Spleen (tissue), 13 donors: ENCODE measurements at places on chromosomes 5 and 9. TPM values are rescaled to one million over a fixed set of nuclear protein-coding genes. Genes with fewer than 3 reads are reported as not detected.

Gene PLPPR1
- not detected for polyA plus RNA-seq

Gene NPR3
- polyA plus RNA-seq = 0.30 TPM

DNA sequence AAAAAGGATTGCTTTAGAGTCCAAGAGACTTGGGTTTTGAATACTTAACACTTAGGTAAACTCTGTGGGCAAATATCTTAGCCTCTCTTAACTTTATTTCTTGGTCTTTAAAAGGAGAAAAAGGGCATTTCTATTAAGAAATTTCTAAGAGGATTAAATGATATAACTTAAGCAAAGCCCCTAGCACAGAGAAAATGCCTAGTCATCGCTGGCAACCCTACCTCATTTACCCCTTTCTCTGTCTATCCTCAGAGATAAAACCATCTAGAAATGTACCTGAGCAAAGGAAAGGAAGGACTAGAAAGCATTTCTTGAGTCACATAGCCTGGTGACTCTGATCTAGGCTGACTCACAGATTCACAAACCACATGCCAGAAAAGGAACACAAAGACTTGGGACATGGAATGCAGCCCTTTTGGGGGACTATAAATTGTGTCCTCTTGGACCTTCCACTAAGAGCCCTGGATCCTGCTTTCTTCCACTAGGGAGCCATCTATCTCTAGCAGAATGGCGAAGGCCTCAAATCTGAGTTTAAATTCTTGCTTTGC lies 120.6 kb downstream of the FOXD1 start:
- no peak overlapping the region for H3K27ac ChIP-seq
- no peaks in the 10 kb centered on the region for H3K36me3 ChIP-seq
- DNase-seq = no peak

DNA sequence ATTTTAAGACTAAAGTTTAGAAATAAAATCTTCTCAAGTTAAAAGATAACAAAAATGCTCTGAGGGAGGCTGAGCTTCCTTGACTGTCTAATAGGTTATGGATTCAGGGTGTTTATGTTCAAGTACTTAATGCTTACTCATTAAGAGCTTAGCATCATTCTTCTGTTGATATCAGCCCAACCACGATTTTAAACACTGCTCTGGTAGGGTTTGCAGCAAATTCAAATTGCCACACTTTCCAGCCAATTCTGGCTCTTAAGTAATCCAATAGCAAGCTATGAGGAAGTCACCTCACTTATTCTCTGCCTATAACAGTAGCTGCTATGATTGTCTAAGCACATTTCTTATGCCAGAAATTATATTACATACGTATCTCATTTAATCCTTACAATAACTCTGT lies 191.0 kb upstream of the KIF2A start:
- no peaks in the 10 kb centered on the region for H3K36me3 ChIP-seq
- no peak for DNase-seq
- H3K4me1 ChIP-seq = no peaks in the 10 kb centered on the region
- H3K4me3 ChIP-seq = no peak overlapping the region
- no peaks in the 10 kb centered on the region for H3K27me3 ChIP-seq
- H3K27ac ChIP-seq = no peak overlapping the region

GRCh38 chr9:116939614-116940013 lies 252.5 kb downstream of the TRIM32 start:
- no peak for DNase-seq
- no peaks in the 10 kb centered on the region for H3K36me3 ChIP-seq
- no peaks in the 10 kb centered on the region for H3K27me3 ChIP-seq
- H3K27ac ChIP-seq = no peak overlapping the region
- no peak overlapping the region for H3K4me3 ChIP-seq

DNA sequence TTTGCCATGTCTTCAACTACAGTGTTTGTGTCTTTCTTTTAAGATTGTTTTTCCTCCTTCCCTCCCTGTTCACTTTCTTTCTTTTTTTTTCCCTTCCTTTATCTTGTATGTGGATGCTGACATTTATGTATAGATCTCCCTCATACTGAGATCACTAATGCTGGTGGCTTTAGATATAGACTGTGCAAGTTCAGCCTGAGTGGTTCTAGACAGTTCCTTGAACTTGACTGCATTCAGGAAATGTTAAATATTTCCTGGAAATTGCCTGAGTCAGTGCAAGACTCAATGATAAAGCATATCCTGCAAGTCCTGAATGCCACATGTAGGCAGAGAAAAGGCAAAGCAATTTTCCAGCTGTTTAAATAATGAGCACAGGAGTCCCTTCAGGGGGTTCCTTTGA lies 182.5 kb upstream of the NR3C1 start:
- no peak overlapping the region for H3K4me3 ChIP-seq
- no peaks in the 10 kb centered on the region for H3K27me3 ChIP-seq
- H3K27ac ChIP-seq = no peak overlapping the region
- H3K4me1 ChIP-seq = no peaks in the 10 kb centered on the region
- no peak for DNase-seq

DNA sequence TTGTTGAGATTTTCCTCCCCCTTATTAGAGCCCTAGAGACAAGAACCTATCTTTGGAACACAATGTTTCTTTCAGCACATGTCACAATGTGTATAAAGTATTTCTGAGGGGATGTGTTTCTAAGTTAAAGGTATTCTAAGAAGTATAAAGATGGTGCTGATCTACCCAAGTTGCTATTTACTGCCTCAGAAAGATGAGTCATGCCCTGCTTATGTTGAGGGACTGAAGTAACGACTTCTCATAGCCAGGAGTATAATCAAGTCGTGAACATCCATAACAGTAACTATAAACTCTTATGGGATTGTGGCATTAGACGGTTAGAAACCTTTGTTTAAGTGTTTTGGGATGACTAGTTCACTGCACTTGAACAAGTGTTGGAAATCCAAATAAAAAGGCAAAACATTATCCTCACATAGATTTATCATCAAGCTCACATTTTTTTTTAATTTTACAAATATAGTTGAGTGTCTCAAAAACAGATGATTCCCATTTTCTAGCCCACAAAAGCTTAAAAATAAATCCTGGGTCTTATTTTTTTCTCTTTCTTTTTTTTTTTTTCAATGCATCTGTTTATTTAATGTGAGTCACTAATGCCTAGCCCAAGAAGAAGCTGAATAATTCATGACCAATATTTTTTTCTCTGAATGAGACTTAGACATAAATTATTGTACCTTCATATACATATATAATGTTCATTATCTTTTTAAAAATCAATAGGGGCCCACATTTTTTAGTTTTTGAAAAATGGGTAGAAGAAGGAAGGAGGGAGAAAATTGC lies 12.2 kb upstream of the TMEM252 start:
- no peaks in the 10 kb centered on the region for H3K36me3 ChIP-seq
- no peak overlapping the region for H3K4me3 ChIP-seq
- no peak overlapping the region for H3K27ac ChIP-seq
- H3K4me1 ChIP-seq = no peaks in the 10 kb centered on the region
- no peak for DNase-seq

DNA sequence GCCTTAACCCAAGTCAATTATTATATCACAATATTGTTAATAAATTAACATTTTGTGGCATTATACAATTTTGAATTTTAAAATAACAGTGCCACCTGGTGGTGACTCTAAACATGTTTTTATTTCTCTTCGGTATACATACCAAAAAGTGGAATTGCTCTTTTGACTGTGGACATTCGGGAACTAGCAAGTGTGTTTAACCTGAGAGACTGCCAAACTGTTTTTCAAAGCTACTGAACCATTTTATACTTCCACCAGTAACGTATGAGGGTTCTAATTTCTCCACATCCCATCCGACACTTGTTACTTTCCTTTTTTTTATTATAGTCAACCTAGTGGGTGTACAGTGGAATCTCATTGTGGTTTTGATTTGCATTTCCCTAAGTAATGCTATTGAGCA lies 18.3 kb upstream of the HSDL2 start:
- no peaks in the 10 kb centered on the region for H3K36me3 ChIP-seq
- H3K27me3 ChIP-seq = no peaks in the 10 kb centered on the region
- no peak for DNase-seq
- H3K4me1 ChIP-seq = peaks cover 5% of the 10 kb centered on the region

DNA sequence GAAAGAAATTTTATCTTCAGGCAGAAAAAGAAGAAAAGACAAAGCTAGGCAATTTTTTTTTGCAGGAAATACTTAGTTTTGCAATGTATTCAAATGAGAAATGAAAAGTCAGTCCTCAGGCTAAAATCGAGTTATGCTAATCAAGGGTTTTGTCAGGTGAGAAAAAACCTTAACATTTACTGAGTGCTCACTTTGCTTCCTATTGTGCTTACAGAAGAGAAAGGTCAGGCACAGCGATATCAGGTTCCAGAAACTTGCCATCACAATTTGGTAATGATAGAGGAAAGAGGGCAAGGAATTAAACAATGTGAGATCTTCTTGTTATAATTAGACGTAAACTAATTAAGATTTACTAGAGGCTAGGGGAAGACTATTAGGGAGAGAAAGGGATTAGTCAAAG lies 431.7 kb upstream of the CTNND2 start:
- H3K27ac ChIP-seq = no peak overlapping the region
- H3K4me1 ChIP-seq = no peaks in the 10 kb centered on the region
- H3K27me3 ChIP-seq = no peaks in the 10 kb centered on the region
- DNase-seq = no peak
- no peaks in the 10 kb centered on the region for H3K36me3 ChIP-seq
- no peak overlapping the region for H3K4me3 ChIP-seq

DNA sequence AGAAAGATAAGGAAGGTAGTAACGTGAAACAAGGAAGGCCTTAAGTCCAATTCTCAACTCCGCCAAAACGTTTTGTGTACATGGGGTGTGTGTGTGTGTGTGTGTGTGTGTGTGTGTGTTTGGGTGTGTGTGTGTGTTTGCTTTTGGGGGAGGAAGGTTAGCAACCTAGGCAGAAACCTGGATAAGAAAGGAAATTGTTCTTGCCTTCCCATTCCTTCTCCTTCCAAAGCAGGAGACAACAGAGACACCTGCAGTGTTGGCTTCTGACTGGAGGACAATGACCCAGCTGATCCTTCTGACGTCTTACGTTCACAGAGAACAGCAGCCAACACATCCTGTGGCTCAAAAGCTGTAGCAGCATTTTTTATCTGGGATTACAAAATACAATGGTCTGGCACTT lies 4.1 kb upstream of the CCNG1 start:
- no peak for DNase-seq
- peaks cover 13% of the 10 kb centered on the region for H3K4me1 ChIP-seq
- H3K4me3 ChIP-seq = no peak overlapping the region

DNA sequence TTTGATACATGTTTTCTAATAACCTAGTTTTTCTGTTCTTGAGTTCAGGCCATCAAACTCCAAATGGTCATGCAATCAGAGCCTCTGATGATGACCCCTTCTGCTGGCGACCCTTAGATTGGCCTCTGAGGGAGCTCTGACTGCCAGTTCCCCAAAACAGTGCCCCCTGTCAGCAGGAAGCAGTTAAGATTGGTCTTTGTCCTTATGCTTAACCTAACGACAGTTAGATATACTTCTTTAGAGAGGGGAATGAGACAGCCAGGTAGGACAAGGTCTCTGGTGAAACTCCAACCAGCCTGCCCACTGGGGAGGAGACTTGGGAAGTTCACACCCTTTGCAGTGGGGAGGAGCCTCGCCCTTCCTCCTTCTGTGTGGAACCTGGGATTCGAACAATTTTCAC lies 390.4 kb upstream of the KIF2A start:
- H3K27ac ChIP-seq = no peak overlapping the region
- no peaks in the 10 kb centered on the region for H3K36me3 ChIP-seq
- no peaks in the 10 kb centered on the region for H3K4me1 ChIP-seq

DNA sequence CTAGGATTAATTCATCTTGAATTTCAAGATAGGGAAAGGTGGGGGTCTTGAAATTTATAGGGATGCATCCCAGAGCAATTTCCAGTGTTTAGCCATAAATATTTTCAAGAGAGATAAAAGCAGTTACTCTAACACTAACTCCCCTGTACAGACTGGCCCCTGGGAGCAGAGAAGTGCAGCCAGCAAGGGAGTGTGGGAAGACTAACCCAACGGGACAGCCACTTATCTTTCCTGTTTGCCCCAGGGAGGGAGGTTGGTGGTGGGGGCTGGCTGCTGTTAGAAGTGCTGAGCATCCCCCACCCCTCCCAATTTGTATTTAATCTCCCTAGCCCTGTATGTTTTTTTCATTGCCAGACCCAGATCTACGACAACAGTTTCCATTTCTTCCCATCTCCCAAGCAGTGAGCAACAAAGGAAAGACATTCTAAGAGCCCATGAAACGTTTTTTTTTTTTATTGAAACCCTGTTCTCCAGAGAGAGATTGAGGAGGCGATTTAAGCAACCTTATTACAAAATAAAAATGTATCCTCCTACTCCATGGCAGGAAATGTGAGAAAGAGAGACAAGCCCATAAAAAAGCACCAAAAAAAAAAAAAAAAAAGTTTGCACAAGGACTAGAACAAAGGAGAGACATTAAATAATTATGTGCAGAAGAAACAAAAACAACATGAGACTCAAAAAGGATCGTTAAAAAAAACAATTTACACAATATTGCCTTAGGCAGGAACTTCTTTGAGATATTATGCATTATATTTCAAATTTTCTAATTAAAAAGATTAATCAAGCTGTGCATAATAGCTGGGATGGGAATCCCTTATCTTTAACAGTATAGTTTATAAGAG lies 343.4 kb downstream of the ARHGEF28 start:
- H3K4me1 ChIP-seq = no peaks in the 10 kb centered on the region
- H3K27me3 ChIP-seq = no peaks in the 10 kb centered on the region
- H3K36me3 ChIP-seq = no peaks in the 10 kb centered on the region
- DNase-seq = no peak
- no peak overlapping the region for H3K4me3 ChIP-seq

DNA sequence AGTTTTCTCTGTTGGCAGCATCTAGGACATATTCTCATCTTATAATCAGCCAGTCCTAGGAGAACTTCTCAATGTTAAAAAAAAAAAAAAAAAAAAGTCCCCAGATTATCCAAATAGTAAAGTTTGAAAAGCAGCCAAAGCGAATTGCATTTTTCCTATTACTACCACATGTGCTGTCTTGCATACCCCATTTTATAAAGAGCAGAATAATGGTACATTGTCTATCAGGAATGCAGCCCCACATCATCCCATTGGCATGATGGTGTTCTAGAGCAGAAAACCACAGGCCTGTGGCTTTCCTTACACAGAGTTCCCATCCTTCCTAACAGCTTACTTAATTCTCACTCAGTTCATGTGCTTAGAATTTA lies 381.6 kb downstream of the TMEM38B start:
- H3K27me3 ChIP-seq = no peaks in the 10 kb centered on the region
- no peak overlapping the region for H3K4me3 ChIP-seq
- no peak for DNase-seq

DNA sequence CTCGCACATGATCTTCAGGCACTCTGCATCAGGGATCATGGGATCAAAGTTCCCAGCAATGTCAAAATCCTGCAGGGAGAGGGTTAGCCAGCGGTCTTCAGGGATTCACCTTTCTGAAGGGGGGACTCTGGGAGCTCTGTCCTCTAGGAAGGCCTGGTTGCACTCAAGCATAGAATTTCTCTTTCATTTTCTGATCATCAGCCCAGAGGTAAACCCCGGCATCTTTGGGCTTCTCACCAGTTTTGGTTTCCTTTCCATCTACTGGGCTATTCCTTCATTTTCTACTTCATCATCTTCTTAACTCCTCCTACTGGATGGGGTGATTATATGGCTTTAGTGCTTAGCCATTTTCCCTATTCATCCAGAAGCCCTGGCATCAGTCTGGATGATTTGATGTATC lies 4.6 kb upstream of the DND1 start:
- H3K36me3 ChIP-seq = peaks cover 75% of the 10 kb centered on the region
- H3K27me3 ChIP-seq = no peaks in the 10 kb centered on the region
- no peak overlapping the region for H3K27ac ChIP-seq
- no peak for DNase-seq
- no peak overlapping the region for H3K4me3 ChIP-seq

GRCh38 chr5:143194206-143194605 lies 209.3 kb downstream of the NR3C1 start:
- H3K4me3 ChIP-seq = no peak overlapping the region
- H3K27ac ChIP-seq = no peak overlapping the region
- DNase-seq = no peak
- H3K27me3 ChIP-seq = no peaks in the 10 kb centered on the region
- no peaks in the 10 kb centered on the region for H3K4me1 ChIP-seq

GRCh38 chr9:112162621-112163413 lies 12.3 kb downstream of the SUSD1 start:
- DNase-seq = no peak
- no peak overlapping the region for H3K4me3 ChIP-seq
- H3K36me3 ChIP-seq = no peaks in the 10 kb centered on the region
